ENCODE measurements at places on chromosomes 1 and 21.

DNA sequence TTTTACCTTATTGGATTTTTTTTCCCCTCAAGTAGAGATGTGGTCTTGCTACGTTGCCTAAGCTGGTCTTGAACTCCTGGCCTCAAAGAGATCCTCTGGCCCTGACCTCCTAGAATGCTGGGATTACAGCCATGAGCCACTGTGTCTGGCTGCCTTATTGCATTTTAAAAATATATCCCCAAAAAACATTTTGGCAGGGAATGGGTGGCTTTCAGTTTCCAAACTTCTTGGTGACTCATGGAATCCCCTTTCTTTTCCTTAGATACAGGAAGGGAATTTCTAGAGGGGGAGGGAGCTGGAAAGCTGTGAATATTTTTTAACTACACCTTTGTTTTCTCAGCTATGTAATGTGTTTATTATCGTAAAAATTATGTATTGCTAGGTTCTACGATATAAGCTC lies 73.3 kb downstream of the SNRPE start:
- DNase-seq: no peak

DNA sequence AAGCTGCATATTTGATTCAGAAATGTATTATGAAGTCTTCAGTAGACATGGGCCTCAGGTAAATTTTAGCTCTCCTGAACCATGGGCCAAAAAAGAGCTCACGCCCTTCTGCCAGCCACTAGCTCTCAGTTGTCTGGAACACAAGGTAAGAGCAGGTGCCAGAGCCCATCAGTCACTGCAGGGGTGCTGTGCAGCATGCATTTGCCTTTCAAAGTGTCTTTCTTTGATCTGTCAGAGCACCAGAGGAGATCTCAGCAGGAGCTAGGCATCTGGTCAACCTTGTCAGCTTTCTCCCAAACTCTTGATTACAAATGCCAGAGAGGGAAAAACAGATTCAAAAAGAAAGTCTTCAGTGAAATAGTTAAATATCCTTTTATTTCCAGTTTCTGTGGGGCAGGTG lies 332.3 kb downstream of the COL11A1 start:
- DNase-seq: no peak

DNA sequence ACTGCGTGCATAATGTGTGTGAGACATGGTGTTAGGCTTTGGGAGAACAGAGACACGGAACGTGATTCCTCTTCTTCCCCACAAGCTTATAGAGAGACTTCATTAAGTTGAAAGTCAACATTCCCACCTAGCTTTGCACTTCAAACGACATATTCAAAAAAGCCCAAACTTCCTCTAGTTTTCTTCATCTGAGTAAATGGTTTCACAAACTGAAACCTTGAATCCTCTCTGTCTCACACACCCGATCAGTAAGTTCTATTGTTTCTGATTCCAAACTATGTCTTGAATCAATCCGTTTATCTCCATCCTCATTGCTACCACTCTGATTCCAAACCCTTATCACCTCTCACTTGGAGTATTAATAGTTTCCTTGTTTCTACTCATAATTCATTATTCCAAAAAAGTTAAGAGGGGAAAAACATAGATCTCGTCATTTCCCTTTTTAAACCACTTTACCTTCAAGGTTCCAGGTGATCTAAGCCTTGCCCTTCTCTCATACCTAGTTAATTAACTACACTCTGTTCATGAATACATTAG lies 1.6 kb upstream of the METTL18 start:
- DNase-seq: no peak

DNA sequence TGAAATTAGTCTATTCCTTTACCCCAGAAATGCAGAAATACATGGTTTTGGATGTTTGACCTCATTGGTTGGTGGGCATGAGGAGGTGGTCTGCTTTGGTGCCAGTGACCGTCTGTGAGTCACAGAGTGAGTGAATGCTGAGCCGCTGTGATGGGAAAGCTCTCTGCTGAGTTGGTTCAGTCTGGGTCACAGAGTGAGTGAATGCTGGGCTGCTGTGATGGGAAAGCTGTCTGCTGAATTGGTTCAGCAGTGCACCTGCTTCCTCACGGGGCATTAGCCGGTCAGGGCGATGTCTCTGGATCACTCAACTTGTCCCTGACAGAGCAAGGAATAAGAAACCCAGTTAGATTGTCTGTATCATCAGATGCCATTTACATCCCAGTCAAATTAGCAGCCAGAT lies 40.8 kb downstream of the ADARB1 start:
- DNase-seq: no peak

GRCh38 chr1:161503394-161503748 lies 1.9 kb upstream of the FCGR2A start:
- no peak for DNase-seq

GRCh38 chr1:232164078-232164963 lies 465.6 kb downstream of the SIPA1L2 start:
- no peak for DNase-seq

DNA sequence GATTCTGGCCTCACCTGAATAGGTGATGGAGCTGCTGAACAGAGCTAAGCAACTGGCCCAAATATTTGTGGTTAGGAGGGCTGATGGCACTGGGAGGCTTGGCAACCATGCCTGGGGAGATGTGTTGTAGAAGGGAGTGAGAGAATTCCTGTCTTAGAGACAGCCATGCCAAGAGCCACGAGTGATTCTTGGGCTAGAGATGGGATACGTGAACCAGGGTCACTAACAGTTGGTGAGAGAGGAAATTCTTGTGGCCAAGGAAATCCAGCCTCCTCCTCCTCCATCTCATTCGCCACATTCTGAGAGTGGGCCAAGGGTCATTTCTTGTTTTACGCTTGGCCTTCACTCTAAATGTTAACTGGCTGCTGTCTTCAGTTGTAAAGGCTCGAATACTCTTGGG lies 46.3 kb downstream of the NGF start:
- DNase-seq: no peak

DNA sequence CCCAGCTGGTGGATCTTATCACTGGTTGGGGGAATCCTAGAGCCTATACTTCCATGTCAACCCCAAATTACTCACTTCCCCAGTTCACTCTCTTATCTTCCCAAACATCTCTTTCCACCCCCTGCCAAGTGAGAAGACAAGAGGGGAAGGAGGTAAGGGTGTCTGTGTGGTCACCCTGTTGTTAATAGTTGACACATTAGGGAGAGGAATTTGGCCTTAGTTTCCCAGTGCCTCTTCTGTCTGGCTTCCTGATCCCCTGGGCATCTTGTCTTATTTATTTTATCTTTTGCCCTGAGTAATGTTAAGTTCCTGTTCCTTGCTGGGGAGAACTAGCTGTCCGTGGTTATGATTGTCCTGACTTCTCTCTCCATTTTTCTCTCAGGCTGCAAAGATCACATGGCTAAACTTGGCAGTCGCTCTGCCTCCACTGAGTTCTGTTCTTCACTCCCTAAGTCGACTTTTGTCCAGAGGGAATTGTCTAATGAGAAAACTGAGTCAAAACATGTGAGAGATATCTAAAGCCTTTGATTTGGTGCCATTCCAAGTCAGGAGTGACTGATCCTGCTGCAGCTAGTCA lies 157.1 kb upstream of the SYT6 start:
- DNase-seq: no peak

DNA sequence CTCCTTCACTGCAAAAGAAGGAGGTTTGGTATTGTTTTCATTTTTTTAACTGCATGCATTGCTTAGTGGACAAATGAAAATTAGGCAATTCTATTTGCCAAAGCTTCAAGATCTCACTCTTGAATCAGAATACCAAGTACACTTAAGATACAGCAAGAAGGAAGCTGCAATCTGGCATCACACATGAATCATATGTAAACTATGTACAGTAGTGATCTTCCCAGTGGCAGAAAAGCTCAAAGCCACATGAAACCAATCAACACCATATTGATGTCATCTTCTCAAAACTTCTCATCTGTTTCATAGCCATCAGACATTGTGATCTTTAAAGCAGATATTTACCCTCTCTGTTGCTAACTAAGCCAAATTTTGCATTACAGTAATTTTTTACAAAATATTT lies 550.1 kb downstream of the LTN1 start:
- DNase-seq: no peak

DNA sequence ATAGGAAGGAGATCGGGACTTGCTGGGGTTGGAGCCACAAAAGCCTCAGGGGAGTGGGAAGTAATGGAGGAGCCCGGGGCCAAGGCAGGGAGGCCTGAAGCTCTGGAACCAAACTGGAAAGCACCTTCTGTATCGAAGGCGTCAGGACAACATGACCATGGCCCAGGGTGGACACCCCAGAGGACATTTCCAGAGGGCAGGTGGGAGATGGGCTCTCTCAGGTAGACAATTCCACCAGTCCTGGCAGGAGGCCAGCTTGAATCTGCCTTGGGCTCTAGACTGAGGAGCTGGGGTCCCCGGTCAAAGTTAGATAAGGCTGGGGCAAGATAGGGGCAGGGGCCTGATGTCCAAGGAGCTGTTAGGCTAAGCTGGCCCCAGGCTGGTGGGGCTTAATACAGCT lies 104.9 kb upstream of the EDN2 start:
- DNase-seq: no peak

- no peak for DNase-seq
These were observed 524 bp upstream of the TMCO4 start for GRCh38 chr1:19800076-19800804.

DNA sequence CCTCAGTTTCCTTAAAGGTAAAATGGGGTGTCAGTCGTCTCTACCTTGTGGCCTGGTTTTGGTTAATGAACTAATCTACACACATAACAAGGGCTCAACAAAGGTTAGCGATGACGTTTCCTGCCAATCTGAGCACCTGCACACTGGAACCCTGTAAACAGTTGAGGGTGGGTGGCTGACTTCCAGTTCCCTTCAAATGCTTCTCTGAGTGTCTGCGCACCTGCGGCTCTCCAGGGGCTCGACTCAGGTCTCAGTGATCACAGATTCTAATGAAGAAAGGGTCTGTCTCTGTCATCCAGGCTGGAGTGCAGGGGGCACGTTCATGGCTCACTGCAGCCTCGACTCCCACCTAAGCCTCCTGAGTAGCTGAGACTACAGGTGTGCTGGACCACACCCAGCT lies 3.3 kb upstream of the AGPAT3 start:
- DNase-seq: no peak

DNA sequence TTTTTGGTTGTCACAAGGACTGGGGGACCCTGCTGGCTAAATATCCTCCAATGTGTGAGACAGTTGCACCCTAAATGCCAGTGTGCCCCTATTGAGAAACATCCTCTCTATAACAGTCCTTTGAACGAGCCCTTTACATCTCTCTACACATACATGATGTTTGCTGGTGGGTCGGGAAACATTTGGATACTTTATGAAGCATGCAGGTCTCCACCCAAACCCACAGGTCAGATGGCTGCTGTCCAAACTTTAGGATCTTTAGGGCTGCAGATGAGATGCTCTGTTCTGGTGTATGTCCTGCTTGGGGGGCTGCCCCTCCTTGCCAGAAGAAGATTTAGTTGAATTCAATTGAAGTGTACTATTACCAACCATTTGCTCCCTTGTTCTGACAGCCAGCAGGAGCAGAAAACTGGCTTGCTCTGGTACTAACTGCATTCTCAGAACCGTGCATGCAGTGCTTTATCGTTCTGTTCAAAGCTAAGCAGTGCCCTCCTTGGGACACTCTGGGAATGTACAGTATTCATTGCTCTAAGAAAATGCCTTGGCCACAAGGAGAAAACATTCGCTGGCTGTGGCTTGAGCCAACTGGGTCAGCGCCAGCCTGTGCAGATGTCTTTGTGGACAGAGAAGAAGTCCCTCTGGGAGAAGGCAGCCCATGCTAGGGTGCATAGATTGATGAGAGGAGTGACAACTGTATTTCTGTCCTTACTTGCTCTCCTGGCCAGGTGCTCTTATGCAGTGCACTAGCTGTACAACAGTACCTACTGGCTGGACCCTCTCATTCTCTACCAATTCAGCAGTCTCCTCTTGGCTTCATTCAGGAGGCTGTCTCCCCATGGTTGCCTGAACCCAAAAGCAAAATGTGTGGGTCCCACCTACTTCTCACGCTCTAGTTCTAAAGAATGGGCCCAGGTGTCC lies 61.4 kb upstream of the DIRAS3 start:
- no peak for DNase-seq

DNA sequence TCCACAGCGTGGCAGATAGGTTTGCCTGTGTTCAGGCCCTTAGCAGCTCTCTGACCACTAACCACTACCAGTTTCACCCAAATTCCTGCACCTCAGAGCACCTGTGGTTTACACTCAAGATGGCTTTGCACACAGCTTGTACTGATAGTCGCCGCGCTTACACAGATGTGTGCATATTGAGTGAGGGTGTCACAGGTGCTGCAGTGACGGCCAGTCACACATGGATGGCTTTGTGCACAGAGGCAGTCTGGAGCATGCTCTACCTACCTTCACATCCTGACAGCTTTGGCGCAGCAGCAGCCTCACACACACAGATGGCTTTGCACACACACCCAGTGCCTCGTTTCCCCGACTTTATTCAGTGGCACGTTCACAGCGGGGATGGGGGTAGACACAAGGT lies 7.5 kb downstream of the DMAP1 start:
- DNase-seq: no peak

DNA sequence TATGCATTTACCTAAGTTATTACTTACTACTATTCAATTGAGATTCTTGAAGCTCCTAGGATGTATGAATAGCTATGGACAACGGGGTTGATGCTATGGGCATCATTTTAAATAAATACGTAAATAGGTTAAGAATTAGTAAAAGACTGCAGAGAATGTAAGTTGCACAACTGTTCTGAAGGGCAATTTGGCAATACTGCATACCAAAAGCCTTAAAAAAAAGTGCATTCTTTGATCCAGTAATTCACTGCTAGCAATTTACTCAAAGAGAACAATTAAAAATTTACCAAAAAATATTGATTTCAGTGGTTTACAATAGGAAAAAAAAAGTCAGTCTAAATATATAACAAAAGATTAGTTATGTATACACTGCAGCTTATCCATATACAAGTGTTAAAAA lies 3.5 kb downstream of the ARPC5 start:
- DNase-seq: no peak

DNA sequence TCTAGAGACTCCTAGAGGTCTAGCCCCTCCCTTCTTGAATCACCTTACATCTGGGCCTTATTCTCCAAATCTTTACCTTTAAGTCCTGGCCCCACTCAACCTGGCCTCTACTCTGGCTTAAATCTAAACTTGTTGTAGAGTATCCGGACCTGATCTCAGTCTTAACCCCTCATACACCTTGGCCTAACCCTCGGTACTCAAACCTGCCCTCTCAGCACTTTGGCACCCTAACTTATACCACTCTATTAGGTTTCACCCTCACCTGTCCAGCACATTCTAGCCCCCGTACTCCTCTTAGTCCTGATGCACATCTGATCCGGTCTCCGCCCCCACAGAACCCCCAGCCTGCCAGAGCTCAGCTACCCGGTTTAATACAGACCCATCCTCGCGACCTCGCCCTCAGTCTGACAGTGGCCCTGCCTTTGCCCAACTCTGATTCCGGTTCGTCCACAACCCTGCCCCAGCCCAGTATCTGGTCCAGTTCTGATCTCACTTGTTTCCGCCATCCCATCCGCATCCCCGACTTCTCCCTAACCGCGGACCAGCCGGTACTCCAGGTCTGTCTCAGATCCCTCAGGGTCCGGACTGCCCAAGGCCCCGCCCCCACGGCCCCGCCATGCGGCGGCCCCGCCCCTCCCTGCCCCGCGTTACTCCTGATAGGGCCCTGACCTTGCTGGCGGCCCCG lies 1.5 kb downstream of the TRIM62 start:
- no peak for DNase-seq

All from activated T-cell treated with anti-CD3 and anti-CD28 coated beads for 48 hours (primary cell).